Chondrocyte (in vitro differentiated cells): ENCODE measurements at places on chromosomes 13 and 19.

GRCh38 chr13:30711375-30711774, 24.0 kb upstream of the ALOX5AP start:
- DNase-seq, result no peak

DNA sequence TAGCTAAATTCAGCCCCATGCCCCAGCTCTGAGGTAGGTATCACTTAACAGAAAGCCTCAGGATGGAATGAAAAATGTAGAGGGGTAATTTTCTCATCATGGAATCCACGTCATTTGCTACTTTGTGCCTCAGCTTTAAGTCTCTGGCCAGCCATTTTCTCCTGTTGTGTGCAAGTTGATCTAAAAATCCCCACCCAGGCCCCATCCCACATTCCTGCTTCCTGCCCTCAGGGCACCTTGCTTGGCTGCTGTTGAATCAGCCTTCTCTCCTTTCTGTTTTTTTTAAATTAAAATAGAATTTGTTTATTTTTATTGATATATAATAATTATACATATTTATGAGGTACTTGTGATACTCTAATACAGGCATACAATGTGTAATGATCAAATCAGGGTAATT, 179.9 kb upstream of the TSHZ3 start:
- no peak for DNase-seq

- no peak for DNase-seq
Measured at GRCh38 chr13:49086722-49087121, 111.0 kb downstream of the FNDC3A start.

DNA sequence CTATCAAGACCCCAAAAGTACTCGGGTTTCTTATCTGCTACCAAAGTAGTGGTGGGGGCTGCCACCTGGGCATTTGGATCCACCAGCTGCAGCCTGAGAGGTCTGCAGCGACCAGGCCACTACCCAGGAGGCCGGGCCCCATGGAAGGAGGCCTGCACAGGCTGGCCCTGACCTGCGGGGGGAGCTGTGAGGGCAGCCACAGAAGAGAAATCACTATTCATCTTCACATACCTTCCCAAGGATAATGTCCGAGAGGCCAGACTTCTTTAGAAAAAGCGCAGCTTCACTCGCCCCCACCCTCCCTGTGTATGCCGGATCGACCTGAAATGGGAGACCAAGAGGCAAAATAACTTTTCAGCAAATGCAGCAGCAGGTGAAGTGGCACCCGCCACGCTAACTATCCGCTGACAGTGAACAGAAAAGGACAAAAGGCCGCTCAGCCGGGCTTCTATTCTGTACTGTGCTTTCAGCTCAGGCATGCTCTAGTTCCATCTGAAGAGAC, 30.1 kb downstream of the EPS15L1 start:
- DNase-seq, result no peak

DNA sequence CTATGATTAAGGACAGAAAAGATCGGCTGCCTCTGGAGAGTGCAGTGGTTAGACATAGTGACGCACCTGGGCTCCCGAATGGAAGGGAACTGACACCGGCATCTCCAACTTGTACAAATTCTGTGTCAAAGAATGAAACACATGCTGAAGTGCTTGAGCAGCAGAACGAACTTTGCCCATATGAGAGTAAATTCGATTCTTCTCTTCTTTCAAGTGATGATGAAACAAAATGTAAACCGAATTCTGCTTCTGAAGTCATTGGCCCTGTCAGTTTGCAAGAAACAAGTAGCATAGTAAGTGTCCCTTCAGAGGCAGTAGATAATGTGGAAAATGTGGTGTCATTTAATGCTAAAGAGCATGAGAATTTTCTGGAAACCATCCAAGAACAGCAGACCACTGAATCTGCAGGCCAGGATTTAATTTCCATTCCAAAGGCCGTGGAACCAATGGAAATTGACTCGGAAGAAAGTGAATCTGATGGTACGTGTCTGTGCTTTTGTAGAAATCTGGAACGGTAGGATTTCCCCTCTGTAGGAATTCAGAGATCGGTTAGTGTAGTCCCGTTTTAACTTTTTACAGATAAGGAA, 16.9 kb downstream of the ERCC5 start:
- DNase-seq, result no peak

GRCh38 chr13:99565478-99566124, 64.3 kb downstream of the TM9SF2 start:
- no peak for DNase-seq

DNA sequence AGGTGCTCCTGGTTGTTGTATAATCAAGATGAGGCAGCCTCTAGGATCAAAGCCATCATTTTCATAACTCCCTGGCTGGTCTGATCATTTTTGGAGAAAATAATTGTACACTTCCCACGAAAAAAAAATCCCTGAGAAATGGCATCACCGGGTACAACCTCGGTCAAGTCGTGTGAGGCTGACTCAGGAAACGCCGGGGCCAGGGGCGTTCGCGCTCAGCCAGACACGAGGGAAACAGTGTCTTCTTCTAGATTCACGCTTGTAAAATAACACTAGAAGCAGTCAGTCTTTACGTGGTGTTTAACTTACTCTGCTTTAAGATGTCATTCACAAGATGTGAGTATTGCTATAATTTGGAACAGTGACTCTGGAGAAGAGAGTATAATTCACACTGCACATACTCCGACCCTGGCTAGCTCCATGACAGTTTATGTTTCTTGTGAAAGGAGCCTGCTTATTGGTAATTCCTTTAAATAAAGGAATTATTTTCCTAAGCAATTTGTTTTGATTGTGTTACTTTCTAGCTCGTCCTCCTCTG, 109.0 kb upstream of the SOX1 start:
- no peak for DNase-seq

DNA sequence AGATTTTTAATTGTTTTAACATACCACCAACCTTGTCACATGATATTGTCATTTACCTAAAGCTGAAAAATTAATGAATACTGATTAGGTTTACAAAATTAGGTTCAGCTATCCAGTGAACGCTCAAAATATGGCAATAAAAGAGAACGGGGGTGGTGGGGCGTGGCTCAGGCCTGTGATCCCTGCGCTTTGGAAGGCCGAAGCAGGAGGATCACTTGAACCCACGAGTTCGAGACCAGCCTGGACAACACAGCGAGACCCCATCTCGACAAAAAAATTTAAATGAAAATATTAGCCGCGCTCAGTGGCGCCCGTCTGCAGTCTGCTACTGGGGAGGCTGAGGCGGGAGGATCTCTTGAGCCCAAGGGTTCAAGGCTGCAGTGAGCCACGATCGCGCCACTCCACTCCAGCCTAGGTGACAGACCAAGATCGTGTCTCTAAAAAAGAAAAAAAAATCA, 516 bp upstream of the FAM32A start:
- DNase-seq, result no peak

- DNase-seq, result no peak
Measured at GRCh38 chr13:51562011-51562671, 22.1 kb upstream of the WDFY2 start.

- DNase-seq, result no peak
Measured at GRCh38 chr19:41958367-41959055, 610 bp downstream of the RABAC1 start.

GRCh38 chr13:93339550-93339949, 112.9 kb downstream of the GPC6 start:
- no peak for DNase-seq

DNA sequence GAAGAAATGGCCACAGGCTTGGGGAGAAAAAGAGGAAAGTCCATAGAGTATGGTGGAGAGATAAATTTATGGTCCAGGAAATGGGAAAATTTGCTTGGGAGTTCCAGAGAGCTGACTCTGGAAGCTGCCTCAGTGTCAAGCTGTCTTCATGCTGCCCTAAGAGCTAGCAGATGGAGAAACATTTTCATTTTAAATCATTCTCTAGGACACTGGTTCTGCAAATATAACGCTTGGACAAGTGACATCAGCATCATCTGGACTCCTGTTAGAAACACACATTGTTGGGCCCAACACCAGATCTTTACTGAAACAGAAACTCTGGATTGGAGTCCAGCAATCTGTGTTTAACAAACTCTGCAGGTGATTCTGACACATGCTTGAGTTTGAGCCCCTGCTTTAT, 592.0 kb upstream of the KLF12 start:
- DNase-seq, result no peak

GRCh38 chr19:46806656-46807055, 18.3 kb upstream of the SLC1A5 start:
- no peak for DNase-seq

GRCh38 chr13:106033659-106034058, 501.8 kb downstream of the EFNB2 start:
- no peak for DNase-seq

DNA sequence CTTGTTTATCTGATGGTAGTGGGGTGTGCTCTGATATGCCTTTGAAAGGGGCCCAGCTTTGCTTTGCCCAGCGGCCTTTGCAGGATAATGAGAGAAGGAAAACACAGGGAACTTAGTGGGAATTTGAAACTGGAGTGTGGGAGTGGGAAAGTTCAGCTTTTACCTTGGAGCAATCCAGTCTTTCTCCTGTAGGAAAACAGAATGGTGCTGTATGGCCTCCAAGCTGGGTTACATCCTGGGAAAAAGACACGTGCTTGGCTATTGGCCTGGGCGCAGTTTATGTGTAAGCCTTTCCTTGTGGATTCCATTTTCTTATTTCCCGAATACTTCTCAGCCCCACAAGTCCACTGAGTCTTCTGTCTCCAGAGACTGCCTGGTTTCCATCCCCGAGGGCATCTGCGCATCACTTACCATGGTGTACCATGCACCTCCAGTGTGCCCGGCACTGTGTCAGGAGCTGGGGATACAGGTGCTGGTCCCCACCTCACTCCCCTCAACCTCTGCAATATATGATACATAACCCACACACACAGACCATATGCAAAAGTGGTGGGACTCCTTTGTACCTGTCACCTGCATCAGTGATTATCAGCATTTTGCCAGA, 31.5 kb downstream of the ACTN4 start:
- DNase-seq, result no peak

GRCh38 chr13:68050761-68051160, 820.6 kb upstream of the PCDH9 start:
- DNase-seq, result no peak

DNA sequence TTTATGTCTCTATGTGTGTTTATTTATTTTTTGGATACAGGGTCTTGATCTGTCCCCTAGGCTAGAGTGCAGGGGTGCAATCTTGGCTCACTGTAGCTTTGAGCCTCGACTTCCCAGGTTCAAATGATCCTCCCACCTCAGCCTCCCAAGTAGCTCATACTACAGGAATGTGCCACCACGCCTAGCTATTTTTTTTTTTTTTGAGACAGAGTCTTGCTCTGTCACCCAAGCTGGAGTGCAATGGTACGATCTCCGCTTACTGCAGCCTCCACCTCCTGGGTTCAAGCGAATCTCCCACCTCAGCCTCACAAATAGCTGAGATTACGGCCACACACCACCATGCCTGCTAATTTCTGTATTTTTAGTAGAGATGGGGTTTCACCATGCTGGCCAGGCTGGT, 5.0 kb upstream of the ANGPTL4 start:
- DNase-seq, result no peak

- no peak for DNase-seq
Measured at GRCh38 chr19:38033658-38034491, 126.9 kb downstream of the SIPA1L3 start.

DNA sequence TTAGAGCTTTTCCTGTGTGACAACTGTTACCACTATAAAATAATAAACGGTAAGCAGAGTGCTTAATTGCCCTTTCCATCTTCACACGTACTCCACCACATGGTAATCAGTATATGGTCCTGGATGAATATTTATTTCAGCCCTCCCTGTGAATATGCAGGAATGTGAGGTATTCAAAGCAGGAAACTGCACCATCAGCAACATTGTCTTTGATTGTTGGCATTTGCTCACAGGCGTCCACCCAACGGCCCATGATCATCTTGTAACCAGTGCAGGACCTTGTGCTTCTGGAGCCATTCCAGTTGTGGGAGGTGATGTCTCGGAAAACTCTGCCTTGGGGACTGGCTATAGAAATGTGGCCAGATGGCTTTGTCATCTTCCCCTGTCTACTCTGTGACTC, 132.6 kb downstream of the COG6 start:
- DNase-seq, result no peak

DNA sequence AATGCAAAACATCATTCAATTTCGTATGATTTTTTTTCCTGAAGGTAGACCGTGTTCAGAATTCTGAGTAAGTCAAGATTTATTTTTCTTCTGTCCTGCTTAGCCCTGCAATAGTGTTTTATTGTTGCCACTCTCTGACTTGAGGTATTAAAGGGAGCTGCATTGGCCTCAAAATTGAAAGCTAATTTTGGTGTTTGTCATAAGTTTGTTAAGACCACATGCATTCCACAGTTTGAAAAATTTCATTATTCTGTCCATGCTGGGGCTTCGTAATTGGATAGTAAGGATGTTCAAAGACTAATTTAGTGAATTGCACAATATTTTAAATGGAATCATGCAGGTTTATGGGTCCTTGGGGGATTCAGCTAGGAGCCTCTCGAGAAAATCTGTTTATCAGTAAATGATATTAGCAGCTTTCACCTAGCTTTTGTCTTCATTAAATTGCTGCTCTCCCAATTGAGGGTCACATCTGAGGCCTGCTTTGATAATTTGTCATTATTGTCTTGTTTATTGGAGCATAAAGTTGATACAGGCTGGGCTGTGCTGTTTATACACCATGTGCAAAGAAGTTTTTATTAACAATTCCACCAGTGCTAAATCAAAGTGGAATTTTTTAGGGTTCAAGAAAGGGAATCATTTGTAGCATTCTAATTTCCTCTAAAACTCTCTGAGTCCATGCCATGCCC, 339.8 kb upstream of the OBI1 start:
- no peak for DNase-seq

DNA sequence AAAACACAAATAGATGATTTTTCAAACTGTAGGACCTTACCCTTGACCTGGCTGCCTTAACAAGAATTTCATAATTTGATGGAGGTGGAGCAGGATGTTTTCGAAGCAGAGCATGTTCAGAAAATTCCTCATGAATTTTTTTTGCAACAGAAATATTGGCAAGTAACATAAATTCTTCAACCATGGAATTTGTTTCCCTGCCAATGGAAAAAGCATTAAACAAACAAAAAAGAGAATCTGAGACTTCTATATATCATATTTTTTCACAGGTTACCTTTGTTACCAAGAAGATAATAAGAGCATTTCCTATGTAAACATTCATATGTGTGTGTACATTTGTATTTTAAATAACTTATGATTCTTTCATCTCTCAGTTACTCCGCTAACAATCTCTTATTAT, 18.3 kb downstream of the DIS3 start:
- DNase-seq, result no peak
